ENCODE measurements at places on chromosomes 5 and 9.

DNA sequence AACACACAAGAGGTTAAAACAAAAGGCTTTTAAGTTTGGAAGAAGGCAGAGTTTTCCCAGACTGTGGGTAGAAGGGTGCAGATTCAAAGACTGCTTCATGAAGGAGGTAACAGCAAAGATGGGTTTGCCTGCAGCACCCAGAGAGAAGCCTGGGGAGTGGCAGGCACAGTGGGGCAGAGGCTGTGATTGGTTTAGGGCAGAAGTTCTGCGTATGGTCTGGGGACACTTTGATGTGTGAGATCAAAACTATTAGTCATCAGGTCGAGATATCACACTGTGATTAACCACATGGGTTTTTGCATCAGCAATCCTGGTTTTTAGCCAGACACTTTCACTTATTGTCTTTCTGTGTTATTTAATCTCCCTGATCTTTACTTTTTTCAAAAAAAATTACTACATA, 188.8 kb upstream of the GLRA1 start:
- no peak for DNase-seq

GRCh38 chr5:27217155-27217956, 179.0 kb upstream of the CDH9 start:
- no peak for DNase-seq

- DNase-seq = no peak
Observed at GRCh38 chr9:13001989-13002580, 227.3 kb downstream of the LURAP1L start.

GRCh38 chr5:167843881-167844572, 447.4 kb upstream of the WWC1 start:
- DNase-seq = no peak

DNA sequence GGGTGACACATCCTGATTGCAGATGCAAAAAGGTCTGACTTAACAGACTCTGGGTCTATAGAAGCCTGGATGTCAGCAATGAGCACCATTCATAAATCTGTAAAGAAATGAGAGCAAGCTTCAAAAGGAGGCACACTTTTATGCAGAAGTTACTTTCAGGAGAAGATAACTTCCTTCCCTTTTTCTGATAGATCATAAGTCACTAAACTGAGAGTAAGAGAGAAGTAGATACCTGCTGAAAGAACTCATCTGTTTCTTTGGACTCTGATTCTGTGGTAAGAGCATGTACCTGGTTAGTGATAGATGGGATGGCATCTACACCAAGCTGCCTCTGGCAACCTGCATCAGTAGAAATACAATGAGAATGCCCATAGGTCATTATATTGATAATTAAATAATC, 525.6 kb downstream of the CETN3 start:
- DNase-seq = no peak

GRCh38 chr5:32531885-32532520, 53.4 kb upstream of the SUB1 start:
- DNase-seq = peak; percentile 66

GRCh38 chr9:93893899-93894690, 61.1 kb downstream of the BARX1 start:
- DNase-seq = no peak

DNA sequence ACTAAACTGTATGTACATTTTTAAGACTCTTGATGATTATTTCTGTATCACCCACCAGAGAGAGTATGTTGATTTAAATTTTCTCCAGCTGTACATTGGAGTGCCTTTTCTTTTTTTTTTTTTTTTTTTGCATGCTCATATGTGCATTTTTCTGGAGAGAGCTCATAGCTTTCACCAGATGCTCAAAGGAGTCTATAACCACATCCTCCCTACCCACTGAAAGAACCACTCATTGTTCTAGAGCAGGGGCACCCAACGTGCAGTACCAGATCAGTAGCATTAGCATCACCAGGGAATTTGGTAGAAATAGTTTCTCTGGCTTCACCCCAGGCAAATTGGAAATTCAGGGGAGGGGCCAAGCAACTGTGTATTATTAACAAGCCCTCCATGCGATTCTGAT, 53.9 kb upstream of the TMEM171 start:
- no peak for DNase-seq

- no peak for DNase-seq
Observed at GRCh38 chr9:14179449-14179848, 134.5 kb downstream of the NFIB start.

DNA sequence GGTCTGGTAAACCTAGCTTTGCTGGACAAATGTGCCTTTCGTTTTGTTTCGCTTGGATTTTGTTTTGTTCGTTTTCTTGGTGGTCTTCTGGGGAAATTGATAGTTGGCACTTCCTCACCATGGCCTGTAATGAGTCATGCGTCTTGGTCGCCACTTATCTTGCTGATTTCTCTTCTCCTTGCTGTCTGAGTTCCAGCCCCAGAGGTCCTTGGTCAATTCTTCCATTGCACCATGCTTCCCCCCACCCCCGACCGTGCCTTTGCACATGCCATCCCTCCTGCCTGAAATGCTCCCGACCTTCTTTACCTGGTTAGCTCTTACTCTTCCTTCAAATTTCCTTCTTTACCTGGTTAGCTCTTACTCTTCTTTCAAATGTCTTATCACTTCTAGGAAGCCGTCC, 168.7 kb upstream of the MSX2 start:
- DNase-seq = no peak

GRCh38 chr5:4991925-4992324, 148.2 kb upstream of the ADAMTS16 start:
- DNase-seq = no peak

Measured in NAMALWA (cell line).